ENCODE measurements at places on chromosomes 3 and 15. TPM values are rescaled to one million over a fixed set of nuclear protein-coding genes. Genes with fewer than 3 reads are reported as not detected.
A peak's percentile ranks its signal among the peaks of the same experiment; 100 is the strongest.

GRCh38 chr3:53748512-53749271 is 97.5 kb downstream of the CHDH start:
- H3K27me3 ChIP-seq: no peaks in the 10 kb centered on the region
- no peak overlapping the region for H3K27ac ChIP-seq
- H3K4me3 ChIP-seq: no peak overlapping the region
- no peaks in the 10 kb centered on the region for H3K36me3 ChIP-seq

DNA sequence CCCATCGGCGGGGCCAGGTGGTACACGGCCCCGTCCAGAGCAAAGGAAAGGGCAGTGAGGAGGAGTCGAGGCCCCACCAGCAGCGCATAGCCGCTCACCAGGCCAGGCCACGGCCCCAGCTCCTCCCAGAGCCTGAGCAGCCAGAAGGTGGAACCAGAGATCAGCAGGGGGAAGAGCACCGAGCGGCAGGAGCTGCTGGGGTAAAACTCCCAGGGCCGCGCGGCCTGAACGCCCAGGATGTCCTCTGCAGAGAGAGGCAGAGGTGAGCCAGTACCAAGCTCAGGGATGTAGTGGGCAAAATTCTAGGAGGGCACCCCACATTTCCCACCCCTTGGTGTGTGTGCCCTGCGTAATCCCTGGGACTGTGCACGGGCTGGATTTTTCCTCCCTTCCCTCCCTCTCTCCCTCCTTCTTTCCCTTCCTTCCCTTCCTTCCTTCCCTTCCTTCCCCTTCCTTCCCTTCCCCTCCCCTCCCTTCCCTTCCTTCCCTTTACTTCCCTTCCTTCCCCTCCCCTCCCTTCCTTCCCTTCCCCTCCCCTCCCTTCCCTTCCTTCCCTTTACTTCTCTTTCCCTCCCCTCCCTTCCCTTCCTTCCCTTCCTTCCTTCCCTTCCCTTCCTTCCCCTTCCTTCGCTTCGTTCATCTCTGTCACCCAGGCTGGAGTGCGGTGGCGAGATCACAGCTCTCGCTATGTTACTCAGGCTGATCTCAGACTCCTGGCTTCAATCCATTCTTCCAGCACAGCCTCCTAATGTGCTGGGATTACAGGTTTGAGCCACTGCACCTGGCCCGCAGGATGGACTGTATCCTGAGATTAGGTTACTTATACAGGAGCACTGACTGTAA is 6.3 kb upstream of the NCBP2 start:
- peaks cover 8% of the 10 kb centered on the region for H3K4me1 ChIP-seq
- peaks cover 23% of the 10 kb centered on the region for H3K36me3 ChIP-seq
- H3K27me3 ChIP-seq: no peaks in the 10 kb centered on the region
- no peak overlapping the region for H3K4me3 ChIP-seq
- no peak overlapping the region for H3K27ac ChIP-seq
- no peak for DNase-seq

DNA sequence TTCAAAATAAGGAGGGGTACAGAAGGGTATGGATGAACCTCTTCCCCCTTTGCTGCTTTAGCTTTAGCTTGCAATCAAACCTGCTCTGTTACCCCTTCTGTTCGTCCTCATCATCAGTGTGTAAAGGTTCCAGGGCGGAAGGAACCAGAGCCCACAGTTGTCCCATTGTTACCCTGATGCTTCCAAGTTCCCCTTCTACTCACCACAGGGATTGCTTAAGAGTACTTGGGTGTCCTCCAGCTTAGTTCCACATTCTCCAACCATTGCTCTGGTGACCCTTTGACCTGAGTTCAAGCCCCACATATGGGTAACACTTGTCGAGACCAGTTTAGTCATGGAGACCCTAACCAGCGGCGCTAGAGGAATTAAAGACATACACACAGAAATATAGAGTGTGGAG is 1080.1 kb upstream of the ALCAM start:
- no peak overlapping the region for H3K4me3 ChIP-seq
- H3K4me1 ChIP-seq: no peaks in the 10 kb centered on the region
- no peak for DNase-seq
- H3K36me3 ChIP-seq: no peaks in the 10 kb centered on the region
- H3K27me3 ChIP-seq: no peaks in the 10 kb centered on the region

- no peak overlapping the region for H3K27ac ChIP-seq
- no peaks in the 10 kb centered on the region for H3K27me3 ChIP-seq
- H3K4me3 ChIP-seq: no peak overlapping the region
- peaks cover 28% of the 10 kb centered on the region for H3K36me3 ChIP-seq
Observed at GRCh38 chr3:48962340-48962739, 27.7 kb upstream of the P4HTM start.

GRCh38 chr3:110070161-110070916 is 733.0 kb upstream of the DPPA4 start:
- H3K4me3 ChIP-seq: no peak overlapping the region
- no peak for DNase-seq

- no peak for DNase-seq
- H3K4me1 ChIP-seq: no peaks in the 10 kb centered on the region
- H3K36me3 ChIP-seq: no peaks in the 10 kb centered on the region
- H3K27me3 ChIP-seq: no peaks in the 10 kb centered on the region
- no peak overlapping the region for H3K27ac ChIP-seq
- no peak overlapping the region for H3K4me3 ChIP-seq
Observed at GRCh38 chr3:147843331-147843730, 434.2 kb downstream of the ZIC1 start.

DNA sequence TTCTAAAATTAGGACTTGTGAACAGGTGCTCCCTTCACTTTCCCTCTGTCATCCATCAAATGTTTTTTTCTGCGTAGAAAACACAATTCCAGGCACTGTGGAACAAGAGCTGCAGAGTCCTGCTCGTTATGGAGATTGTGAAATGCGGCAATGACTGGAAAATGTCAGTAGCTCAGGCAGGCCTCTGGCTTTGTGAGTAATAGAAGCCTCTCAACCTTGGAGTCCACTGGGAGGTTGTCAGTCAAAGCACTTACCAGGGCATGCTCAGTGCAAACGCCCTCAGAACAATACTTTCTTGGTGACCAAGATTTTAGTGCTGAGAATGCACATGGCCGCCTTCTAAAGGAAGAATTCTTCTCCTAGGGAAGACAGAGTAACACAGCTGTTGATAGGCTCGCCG is 26.7 kb upstream of the MED12L start:
- no peaks in the 10 kb centered on the region for H3K36me3 ChIP-seq
- H3K4me1 ChIP-seq: no peaks in the 10 kb centered on the region
- no peaks in the 10 kb centered on the region for H3K27me3 ChIP-seq
- no peak overlapping the region for H3K27ac ChIP-seq

- H3K27ac ChIP-seq: peak overlapping the region; percentile 4
- peak; percentile 30 for DNase-seq
- H3K4me3 ChIP-seq: no peak overlapping the region
- H3K27me3 ChIP-seq: no peaks in the 10 kb centered on the region
- H3K4me1 ChIP-seq: peaks cover 7% of the 10 kb centered on the region
Observed at GRCh38 chr15:91456251-91456718, 356.2 kb downstream of the SV2B start.

GRCh38 chr3:40877631-40878463 is 321.5 kb upstream of the CTNNB1 start:
- no peaks in the 10 kb centered on the region for H3K36me3 ChIP-seq
- peak; percentile 81 for DNase-seq
- H3K27ac ChIP-seq: peak overlapping the region; percentile 75
- H3K27me3 ChIP-seq: no peaks in the 10 kb centered on the region

- H3K27ac ChIP-seq: no peak overlapping the region
- H3K4me3 ChIP-seq: peak overlapping the region; percentile 21
- H3K27me3 ChIP-seq: no peaks in the 10 kb centered on the region
- peaks cover 13% of the 10 kb centered on the region for H3K4me1 ChIP-seq
- H3K36me3 ChIP-seq: peaks cover 5% of the 10 kb centered on the region
Observed at GRCh38 chr15:89206908-89207331, 14.5 kb downstream of the RLBP1 start.

DNA sequence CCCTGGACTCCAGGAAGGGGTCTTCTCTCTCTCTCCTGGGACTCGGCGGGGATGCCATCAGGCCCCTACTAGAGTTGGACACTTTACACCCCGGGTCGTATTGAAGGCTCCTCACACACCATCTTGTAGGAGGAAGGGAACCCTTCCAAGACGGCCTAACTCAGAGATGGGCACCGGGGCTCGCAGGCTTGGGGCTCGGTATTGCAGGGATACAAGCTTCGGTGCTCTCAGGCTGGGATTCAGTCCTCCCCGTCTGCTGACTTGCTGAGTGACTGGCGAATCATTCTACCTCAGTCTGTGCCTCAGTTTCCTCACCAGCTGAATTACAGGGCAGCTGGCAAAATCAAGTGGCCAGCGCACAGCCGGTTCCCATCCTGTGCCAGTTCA is 419 bp upstream of the CALML4 start:
- H3K27me3 ChIP-seq: no peaks in the 10 kb centered on the region
- peak overlapping the region; percentile 39 for H3K4me3 ChIP-seq
- H3K4me1 ChIP-seq: peaks cover 37% of the 10 kb centered on the region
- H3K27ac ChIP-seq: peak overlapping the region; percentile 83
- DNase-seq: no peak
- H3K36me3 ChIP-seq: no peaks in the 10 kb centered on the region

ZNF501 gene
- total RNA-seq: not detected

LRTM1 gene
- total RNA-seq: not detected

NAALADL2 gene
- total RNA-seq: 42.4 TPM

RHOV gene
- total RNA-seq: 3.2 TPM

MTMR10 gene
- 38.4 TPM for total RNA-seq

RETNLB gene
- total RNA-seq: not detected

Measured in stomach (tissue), 19 donors.